T-cell (primary cell): ENCODE measurements at places on chromosomes 5 and 9.
A peak's percentile ranks its signal among the peaks of the same experiment; 100 is the strongest.

DNA sequence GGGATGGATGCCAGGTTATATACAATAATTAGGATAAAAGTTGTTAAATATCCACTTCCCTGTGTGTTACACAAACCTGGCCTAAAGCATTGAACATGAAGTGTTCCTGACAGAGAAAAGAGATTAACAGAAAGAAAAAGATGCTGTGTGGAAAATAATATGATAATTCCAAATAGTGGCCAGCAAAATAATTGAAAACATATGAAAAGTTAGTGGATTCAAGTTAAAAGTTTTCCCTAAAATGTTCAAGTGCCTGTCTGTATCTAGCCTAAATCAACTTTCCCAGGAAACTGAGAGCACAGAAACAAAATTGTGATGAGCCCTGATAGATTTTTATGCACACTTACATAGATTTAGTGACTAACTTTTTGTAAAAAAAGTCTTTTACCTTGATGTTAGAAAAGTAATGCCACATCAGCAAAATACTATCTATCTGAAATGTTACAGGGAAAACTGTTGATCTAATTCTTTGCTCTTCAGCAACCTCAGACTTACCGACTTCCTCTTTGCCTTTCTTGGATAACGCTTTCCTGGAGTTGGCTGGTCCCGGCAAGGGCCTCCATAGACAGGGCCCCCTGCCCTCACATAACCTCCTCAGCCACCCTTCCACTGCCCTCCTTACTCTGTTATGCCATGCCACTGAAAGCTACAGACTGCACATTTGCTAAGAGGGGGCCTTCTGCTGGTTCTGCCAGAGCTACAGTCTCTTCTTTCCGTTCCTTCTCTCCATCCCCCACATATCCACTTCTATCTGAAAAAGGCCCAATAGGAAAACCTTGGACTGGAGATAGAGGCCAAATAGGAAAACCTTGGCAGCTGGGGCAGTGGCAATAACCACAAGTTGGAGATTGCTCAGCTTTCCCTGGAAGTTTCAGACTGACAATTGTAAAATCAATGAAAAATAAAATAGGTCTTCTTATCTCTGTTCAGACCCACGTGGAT, 44.4 kb downstream of the ZNF474 start:
- no peak overlapping the region for H3K4me3 ChIP-seq
- no peak for DNase-seq
- H3K4me1 ChIP-seq = no peaks in the 10 kb centered on the region
- H3K27ac ChIP-seq = no peak overlapping the region
- H3K36me3 ChIP-seq = no peaks in the 10 kb centered on the region

- H3K27me3 ChIP-seq = no peaks in the 10 kb centered on the region
- no peak overlapping the region for H3K4me3 ChIP-seq
- H3K27ac ChIP-seq = no peak overlapping the region
- H3K4me1 ChIP-seq = no peaks in the 10 kb centered on the region
- no peak for DNase-seq
These were observed 101.5 kb downstream of the TAF11L14 start for GRCh38 chr5:17735761-17736160.

DNA sequence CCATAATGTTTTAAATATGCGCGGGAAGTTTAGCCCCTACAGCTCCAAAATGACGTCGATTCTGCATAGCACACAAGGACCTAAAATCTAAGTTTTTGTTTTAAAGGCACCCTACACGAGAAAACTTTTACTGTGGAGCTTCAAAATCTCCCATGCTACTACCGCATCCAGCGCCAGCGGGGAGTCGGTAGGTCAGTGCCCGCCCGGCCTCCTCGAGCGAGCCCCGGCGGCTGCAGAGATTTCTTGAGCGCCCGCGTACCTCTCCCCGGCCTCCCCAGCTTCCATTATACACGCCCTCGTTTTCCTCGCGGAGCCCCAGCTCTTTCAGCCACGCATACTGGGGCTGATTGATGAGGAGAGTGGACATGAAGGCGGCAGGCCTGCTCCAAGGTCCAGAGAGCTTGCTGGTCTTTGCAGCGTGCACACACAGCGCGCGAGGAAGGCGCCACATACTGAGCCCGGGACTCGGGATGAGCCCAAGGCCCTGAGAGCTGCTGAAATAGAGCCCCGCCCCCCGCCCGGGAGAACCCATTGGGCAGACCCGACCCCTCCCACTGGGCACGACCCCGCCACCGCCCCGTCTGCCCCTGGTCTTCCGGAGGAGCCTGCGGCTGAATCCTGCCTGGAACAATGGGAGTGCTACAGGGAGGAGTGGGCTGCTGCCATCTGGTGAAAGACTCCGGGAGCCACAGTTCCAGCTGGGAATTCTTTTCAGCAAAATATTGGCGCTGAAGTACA, at the start of gene ALDH7A1:
Gene ALDH7A1 (minus strand): TSS at position 472 of the 738 bp plus-strand sequence. CDS start 21 bp downstream, at position 451.
- no peaks in the 10 kb centered on the region for H3K27me3 ChIP-seq
- peaks cover 3% of the 10 kb centered on the region for H3K4me1 ChIP-seq
- no peak within 1 kb of the TSS for H3K27ac ChIP-seq
- peak within 1 kb of the TSS; percentile 82 for H3K4me3 ChIP-seq
- DNase-seq = peak; percentile 9

GRCh38 chr9:75876999-75877640, 13.4 kb upstream of the PCSK5 start:
- no peak overlapping the region for H3K4me3 ChIP-seq
- no peak for DNase-seq
- H3K27ac ChIP-seq = no peak overlapping the region
- H3K27me3 ChIP-seq = no peaks in the 10 kb centered on the region

GRCh38 chr9:3922846-3923245, 377.0 kb downstream of the GLIS3 start:
- H3K4me1 ChIP-seq = no peaks in the 10 kb centered on the region
- H3K27ac ChIP-seq = no peak overlapping the region
- H3K27me3 ChIP-seq = no peaks in the 10 kb centered on the region
- no peak for DNase-seq
- H3K36me3 ChIP-seq = no peaks in the 10 kb centered on the region

GRCh38 chr5:156947925-156948324, 15.1 kb downstream of the TIMD4 start:
- H3K4me3 ChIP-seq = no peak overlapping the region
- H3K27ac ChIP-seq = no peak overlapping the region
- no peaks in the 10 kb centered on the region for H3K36me3 ChIP-seq
- H3K4me1 ChIP-seq = peaks cover 2% of the 10 kb centered on the region
- DNase-seq = no peak

DNA sequence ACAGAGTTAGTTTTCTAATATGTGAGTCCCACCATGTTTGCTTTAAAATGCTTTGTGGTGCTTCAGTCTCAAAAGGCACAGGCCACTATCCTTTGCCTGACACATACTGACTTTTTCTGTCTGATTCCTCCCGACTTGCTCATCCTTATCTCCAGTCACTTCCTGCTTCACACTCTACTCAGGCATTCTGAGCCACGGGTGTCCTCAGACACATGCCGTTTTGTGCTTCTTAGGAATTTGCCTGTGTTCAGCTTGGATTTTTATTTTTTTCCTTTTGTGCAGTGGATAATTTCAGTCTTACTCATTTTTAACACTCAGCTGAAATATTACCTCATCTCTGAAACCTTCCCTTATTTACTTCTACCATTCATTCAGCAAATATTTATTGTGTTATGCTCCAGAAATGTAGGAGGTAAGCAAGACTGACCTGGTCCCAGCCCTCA, 54.1 kb downstream of the MAN2A1 start:
- no peaks in the 10 kb centered on the region for H3K27me3 ChIP-seq
- H3K27ac ChIP-seq = no peak overlapping the region
- no peaks in the 10 kb centered on the region for H3K36me3 ChIP-seq

GRCh38 chr9:126693428-126693944, 79.8 kb downstream of the LMX1B start:
- no peak for DNase-seq
- no peak overlapping the region for H3K27ac ChIP-seq
- no peaks in the 10 kb centered on the region for H3K36me3 ChIP-seq
- peaks cover 54% of the 10 kb centered on the region for H3K27me3 ChIP-seq
- no peak overlapping the region for H3K4me3 ChIP-seq
- no peaks in the 10 kb centered on the region for H3K4me1 ChIP-seq

DNA sequence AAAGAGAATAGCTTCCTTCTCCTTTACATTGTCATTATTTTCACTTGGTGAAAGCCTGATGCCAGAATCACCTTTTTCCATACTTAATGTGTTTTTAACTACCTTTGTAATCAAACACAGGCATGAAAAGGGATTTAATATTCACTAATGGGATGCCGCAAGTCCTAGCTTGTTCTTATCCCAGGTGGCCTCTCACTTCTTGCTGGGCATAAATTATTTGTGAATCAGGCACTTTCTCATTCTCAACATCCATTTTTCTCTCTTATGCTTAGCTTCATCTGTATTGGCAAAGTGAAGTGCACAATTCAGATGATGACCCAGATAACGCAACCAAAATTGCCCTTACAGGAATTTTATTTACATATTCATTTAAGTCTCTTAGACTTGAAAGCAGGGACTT, 10.9 kb downstream of the ACTL7B start:
- DNase-seq = no peak
- H3K27ac ChIP-seq = no peak overlapping the region
- no peaks in the 10 kb centered on the region for H3K36me3 ChIP-seq
- H3K4me1 ChIP-seq = no peaks in the 10 kb centered on the region
- H3K4me3 ChIP-seq = no peak overlapping the region

GRCh38 chr5:59264639-59265245, 628.8 kb downstream of the PDE4D start:
- H3K4me1 ChIP-seq = no peaks in the 10 kb centered on the region
- H3K27ac ChIP-seq = no peak overlapping the region
- no peak for DNase-seq

- no peaks in the 10 kb centered on the region for H3K36me3 ChIP-seq
- no peak for DNase-seq
- no peak overlapping the region for H3K4me3 ChIP-seq
- H3K4me1 ChIP-seq = no peaks in the 10 kb centered on the region
- H3K27ac ChIP-seq = no peak overlapping the region
These were observed 83.4 kb upstream of the DMRT1 start for GRCh38 chr9:758146-758545.

DNA sequence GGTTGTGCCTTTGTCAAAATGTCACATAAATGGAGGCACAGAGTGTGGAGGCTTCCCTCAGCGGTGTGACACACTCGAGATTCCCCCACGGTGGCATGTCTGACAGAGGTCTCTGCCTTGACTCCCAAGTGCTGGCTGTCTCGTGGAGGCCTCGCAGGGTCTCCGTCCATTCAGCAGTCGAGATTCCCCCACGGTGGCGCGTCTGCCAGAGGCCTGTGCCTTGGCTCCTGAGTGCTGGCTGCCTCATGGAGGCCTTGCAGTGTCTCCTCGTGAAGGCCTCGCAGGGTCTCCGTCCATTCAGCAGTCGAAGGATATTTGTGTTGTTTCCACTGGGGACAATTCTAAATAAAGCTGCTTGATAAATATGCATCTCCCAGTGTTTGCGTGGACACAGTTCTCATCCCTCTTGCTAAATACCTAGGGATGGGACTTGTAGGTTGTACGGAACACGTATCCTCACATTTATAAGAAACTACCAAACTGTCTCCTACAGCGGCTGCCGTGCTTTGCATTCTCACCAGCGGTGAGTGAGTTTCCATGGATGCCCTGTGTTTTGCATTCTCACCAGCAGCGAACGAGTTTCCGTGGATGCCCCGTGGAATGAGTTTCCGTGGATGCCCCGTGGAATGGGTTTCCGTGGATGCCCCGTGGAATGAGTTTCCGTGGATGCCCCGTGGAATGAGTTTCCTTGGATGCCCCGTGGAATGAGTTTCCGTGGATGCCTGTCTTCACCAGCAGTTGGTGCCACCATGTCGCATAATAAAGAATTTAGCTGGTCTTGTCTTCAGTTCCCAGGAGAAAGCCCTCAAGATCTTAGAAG, 25.8 kb downstream of the PNPLA7 start:
- H3K27ac ChIP-seq = no peak overlapping the region
- no peaks in the 10 kb centered on the region for H3K27me3 ChIP-seq
- no peaks in the 10 kb centered on the region for H3K36me3 ChIP-seq
- peaks cover 4% of the 10 kb centered on the region for H3K4me1 ChIP-seq
- no peak for DNase-seq

DNA sequence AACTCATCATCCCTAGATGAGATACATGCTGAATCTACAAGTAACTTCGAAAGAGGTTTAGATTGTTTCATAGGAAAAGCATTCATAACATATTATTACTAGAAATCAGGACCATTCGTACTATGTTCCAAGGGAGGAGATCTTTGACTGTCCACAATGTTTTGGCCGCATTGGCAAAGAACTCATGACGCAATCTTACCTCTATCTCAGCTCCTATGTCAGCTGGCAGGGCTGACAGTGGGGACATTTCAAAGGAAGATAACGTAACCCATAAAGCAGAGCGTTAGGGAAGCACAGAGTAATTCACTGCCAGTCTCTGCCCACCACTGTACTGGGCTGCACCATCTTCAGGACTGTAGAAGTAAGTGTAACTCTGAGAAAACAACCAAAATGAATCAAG, 69.7 kb downstream of the EFNA5 start:
- no peak overlapping the region for H3K4me3 ChIP-seq
- H3K36me3 ChIP-seq = no peaks in the 10 kb centered on the region
- H3K27me3 ChIP-seq = no peaks in the 10 kb centered on the region
- H3K4me1 ChIP-seq = no peaks in the 10 kb centered on the region
- no peak for DNase-seq

GRCh38 chr5:180575571-180575970, 15.7 kb downstream of the SCGB3A1 start:
- H3K27me3 ChIP-seq = no peaks in the 10 kb centered on the region
- peaks cover 30% of the 10 kb centered on the region for H3K36me3 ChIP-seq
- H3K27ac ChIP-seq = no peak overlapping the region

- H3K4me1 ChIP-seq = peaks cover 2% of the 10 kb centered on the region
- H3K27me3 ChIP-seq = no peaks in the 10 kb centered on the region
- no peak overlapping the region for H3K4me3 ChIP-seq
- no peak overlapping the region for H3K27ac ChIP-seq
- DNase-seq = no peak
These were observed 152.5 kb downstream of the EFNA5 start for GRCh38 chr5:107518190-107518589.

- H3K27me3 ChIP-seq = peaks cover 2% of the 10 kb centered on the region
- no peak for DNase-seq
- no peaks in the 10 kb centered on the region for H3K36me3 ChIP-seq
- no peaks in the 10 kb centered on the region for H3K4me1 ChIP-seq
- no peak overlapping the region for H3K27ac ChIP-seq
These were observed 143.2 kb upstream of the DMRT1 start for GRCh38 chr9:698276-698675.

DNA sequence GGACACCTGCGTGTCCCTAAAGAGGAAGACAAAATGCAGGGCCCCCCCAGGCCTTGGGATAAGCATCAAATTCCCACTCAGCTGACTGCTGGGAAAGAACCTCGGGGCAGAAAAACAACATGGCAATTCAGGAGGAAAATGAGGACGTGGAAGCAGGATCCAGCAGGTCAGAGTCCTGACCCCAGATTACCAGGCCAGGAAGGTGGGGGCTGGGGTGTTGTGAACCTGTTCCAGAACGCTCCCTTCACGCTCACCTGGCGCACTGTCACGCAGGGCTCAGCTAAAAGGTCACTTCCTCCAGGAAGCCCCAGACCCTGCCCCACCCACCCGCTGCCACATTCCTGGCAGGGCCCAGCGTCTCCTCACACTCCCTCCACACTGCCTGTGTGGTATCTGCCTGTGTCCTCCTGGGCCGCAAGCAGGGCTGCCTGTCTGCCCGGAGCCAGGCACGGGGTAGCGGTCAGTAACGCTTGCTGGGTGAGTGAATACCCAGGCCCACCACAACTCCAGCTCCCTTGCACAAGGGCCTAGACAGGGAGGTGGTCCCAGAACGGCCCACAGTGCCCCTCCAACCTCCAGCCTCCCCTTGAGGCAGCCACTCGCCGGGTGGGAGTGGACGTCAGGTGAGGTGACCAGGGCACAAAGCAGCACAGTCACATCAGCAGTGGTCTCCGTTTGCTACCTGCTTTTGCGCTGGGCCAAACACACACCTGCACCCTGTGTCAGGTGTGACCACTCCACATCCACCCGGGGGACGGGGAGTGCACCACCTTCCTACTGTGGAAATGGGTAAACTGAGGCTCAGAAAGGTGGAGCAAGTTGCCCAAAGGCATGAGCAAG, 18.1 kb downstream of the VAV2 start:
- no peak overlapping the region for H3K27ac ChIP-seq
- DNase-seq = no peak
- no peaks in the 10 kb centered on the region for H3K27me3 ChIP-seq
